ENCODE measurements at places on chromosomes 3 and 15. TPM values are rescaled to one million over a fixed set of nuclear protein-coding genes. Genes with fewer than 3 reads are reported as not detected.
A peak's percentile ranks its signal among the peaks of the same experiment; 100 is the strongest.

- DNase-seq, result no peak
These were observed 5.7 kb downstream of the FURIN start for GRCh38 chr15:90873998-90874605.

DNA sequence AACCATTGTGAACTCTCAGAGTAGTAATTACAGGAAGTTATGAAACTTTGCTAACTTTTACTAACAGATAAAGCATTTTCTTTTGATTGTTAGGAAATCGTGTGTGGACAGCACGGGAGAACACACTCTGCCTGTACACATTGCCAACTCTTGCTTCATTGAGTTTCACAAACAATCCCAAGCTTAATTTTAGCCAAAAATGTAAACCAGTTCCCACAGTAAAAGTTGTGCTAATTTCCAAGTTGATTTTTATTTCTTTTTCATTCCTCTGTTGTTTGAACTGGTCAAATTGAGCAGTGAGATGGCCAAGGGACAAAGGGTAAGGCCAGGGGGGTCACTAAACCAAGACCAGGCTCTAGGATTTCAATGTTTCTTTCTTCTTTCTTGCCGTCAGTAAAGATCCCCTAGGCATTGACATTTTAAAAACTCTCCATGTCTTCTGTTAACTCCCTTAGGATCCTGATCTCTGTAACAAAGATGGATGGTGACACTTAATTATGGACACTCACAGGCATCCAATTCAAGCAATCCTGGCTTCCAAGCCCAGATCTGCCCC, 414.9 kb downstream of the RBMS3 start:
- DNase-seq, result no peak

GRCh38 chr15:26314577-26314976, 451.4 kb upstream of the ATP10A start:
- DNase-seq, result no peak

- no peak for DNase-seq
These were observed 50.8 kb downstream of the RAB11A start for GRCh38 chr15:65920121-65920520.

- DNase-seq, result no peak
These were observed 2.4 kb upstream of the RPL29 start for GRCh38 chr3:51997935-51998596.

- peak; percentile 43 for DNase-seq
These were observed 718 bp downstream of the BNIP2 start for GRCh38 chr15:59688423-59688781.

The IQCF5 gene
- polyA plus RNA-seq, result not detected

DNA sequence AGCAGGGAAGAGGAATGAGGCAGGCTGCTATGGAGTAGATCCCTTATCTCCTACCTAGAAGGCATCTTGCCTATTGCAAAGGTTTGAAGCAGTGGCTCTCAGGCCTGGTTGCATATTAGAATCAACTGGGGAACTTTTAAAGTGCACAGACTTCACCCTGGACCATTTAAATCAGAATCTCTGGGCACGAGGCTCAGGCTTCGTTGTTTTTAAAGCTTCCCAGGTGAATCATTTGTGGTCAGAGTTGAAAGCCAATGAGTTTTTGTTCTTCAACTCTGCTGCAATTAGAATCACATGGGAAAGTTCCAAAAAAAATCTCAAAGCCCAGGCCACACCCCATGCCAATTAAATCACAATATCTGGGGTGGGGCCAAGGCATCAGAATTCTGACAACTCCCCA, 773.1 kb downstream of the AGBL1 start:
- DNase-seq, result no peak

The MEX3B gene
- 0.12 TPM for polyA plus RNA-seq

GRCh38 chr3:124483915-124484470, 246.3 kb upstream of the UMPS start:
- DNase-seq, result no peak

DNA sequence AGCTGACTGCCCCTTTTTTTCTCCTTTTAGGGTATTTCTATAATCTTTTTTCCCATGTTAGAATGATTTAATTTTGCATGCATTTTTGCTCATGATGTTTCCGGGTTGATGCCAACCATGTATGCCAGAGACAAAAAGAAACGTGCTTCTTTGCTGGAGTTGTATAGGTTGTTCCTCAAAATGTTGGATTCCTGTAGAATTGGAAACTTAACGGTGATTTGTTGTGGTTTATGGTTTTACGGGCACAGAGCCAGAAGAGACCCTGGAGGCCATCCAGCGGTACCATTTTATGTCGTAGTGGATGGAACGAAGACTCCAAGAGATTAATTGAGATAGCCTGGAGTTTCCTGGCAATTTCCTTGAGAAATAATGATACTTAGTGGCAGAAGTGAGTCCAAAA, 481.5 kb upstream of the RGMA start:
- no peak for DNase-seq

GRCh38 chr3:168095611-168096209, at the start of gene GOLIM4:
Gene GOLIM4 (minus strand): TSS chr3:168095924. CDS start chr3:168095285, 639 bp downstream.
- DNase-seq, result peak; percentile 42

GRCh38 chr15:101181349-101181748, 70.5 kb downstream of the CHSY1 start:
- DNase-seq, result no peak

DNA sequence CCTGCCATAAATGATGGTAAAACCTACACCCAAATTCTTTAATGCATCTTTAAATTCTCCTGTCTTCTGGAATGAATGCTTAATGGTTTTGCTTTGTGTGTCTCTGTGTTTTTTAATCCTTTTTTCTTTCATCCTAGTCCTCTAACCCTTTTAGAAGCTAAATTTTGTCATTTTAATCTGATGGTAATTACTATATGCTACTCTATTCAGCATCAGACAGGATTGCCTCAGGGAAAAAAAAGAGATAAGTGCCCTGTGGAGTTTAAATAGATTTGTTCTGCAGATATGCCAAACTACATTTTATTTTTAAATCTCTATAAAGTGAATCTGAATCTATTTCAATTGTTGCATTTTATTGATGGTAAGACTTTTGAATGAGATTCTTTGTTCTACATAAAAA, 966.8 kb downstream of the NSUN3 start:
- DNase-seq, result no peak

- DNase-seq, result no peak
These were observed 256.2 kb downstream of the NR1D2 start for GRCh38 chr3:24201301-24201700.

DNA sequence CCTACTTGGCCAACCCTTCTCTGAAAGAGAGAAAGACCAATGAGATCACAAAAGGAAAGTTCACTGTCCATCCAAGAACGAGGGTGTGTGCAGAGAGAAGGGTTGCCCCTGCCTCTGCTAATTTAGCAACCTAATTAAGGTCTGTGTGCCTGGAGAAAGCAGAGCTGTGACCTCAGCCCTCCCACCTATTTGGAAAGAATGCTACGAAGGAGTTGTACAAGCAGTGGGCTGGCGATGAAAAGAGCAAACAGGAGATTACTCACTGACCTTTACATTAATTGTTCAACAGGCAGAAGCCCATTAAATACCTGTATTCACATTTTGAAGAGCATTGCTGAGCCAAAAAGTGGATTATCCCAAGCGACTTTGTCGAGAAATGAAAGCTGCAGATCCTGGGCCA, 314.9 kb downstream of the NTRK3 start:
- no peak for DNase-seq

DNA sequence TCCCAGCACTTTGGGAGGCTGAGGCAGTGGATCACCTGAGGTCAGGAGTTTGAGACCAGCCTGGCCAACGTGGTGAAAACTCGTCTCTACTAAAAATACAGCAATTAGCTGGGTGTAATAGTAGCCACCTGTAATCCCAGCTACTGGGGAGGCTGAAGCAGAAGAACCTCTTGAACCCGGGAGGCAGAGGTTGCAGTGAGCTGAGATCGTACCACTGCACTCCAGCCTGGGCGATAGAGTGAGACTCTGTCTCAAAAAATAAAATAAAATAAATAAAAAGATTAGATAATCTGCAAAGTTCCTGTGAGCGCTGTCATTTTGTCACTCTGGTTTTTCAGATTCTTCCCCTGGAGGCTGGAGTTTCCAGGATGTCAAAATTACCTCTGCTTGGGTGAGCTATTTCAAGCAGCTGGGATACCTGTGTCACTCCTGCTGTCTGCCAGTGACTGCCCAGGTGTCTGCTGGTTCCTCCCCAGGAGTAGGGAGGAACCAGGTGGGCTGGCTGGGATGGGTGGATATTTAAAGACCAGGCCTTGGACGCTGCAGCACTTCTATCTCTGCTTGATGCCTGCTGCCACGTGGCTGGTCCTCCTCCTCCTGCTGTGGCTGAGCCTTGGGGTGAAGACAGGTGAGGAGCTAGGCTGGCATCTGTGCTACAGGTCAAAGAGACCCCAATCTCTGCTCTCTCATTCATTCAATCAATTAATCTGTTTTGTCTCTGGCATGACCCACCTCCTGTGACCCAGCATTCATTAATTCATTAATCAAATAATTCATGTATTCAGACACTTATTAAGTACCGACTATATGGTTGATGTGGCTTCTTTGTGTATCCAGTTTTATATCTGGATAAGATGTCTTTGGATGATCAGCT, 19.5 kb upstream of the MUC20 start:
- DNase-seq, result no peak

GRCh38 chr3:193991666-193992424, 144.1 kb upstream of the HES1 start:
- DNase-seq, result no peak

The KIF23 gene
- not detected for polyA plus RNA-seq

The GMNC gene
- polyA plus RNA-seq, result not detected

The CAMP gene
- polyA plus RNA-seq, result not detected

The PCBP4 gene
- polyA plus RNA-seq, result 10.8 TPM

DNA sequence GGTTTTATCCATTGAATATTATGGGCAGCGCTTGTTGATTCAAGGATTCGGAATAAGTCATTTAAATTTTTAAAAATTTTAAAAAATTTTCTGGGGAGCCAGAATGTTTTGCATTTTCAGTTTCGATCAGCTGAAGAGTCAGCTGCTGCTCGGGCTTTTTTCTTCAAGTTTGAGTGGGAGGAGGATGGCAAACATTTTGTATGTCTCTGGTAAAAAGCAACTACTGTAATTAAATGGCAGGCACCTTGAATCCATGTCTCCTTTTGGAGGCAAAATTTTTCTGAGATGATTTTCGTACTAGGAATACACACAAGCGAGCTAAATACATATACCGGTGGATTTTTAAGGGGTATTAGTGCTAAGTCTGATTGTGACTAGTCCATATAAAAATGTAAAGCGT, 612 bp downstream of the C3orf38 start:
- DNase-seq, result peak; percentile 51

DNA sequence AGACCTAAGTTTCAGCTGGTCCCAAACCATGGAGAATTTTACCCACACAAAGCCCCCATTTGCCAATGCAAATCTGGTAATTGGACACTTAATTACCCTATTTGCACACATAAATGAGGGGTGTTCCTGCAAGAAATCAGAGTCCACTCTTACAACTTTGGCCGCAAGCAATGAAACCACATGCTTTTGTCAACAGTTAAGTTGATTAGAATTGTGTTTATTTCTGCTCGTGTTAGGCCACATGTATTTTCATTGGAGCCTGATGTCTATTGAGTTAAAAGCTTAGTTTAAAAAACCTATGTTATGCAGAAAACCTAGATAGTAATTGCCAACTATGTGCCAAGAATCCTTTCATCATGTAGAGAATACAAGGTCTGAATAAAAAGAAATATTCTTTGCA, 153.8 kb upstream of the CMC1 start:
- DNase-seq, result no peak

DNA sequence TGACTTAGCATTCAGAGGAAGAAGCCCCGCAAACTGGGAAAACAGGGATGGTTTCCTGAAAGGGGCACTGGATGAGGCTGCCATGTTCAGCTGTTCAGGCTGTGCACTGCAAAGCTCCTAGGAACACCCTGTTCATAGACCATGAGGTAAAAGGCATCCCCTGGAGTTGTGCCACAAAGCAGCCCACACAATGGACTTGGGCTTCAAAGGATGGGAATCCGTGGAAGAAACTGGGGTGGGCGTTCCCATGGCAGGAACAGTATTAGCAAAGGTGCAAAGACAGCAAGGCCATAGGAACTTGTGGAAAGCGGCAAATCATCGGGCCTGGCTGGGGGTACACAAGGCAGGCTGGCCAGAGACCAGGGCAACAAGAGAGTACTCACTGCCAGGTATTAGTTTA, 8.9 kb downstream of the OXTR start:
- DNase-seq, result no peak

DNA sequence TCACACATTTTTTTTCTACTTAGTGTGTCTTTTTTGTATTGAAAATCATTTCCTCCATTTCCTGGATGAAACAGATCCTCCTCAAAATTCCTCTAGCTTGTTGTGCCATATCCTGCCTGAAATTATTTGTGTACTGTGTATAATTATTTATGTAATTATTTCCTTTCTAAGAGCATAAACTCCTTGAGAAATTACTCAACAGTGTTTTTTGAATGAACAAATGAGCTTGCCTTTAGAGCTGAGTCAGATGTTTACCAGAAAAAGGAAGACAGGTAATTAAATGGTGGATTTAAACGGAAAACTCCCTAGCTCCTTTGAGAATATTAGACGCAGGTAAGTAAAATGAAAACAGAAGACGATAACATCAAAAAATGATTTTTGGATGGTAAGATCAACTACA, 13.2 kb upstream of the SECISBP2L start:
- no peak for DNase-seq

DNA sequence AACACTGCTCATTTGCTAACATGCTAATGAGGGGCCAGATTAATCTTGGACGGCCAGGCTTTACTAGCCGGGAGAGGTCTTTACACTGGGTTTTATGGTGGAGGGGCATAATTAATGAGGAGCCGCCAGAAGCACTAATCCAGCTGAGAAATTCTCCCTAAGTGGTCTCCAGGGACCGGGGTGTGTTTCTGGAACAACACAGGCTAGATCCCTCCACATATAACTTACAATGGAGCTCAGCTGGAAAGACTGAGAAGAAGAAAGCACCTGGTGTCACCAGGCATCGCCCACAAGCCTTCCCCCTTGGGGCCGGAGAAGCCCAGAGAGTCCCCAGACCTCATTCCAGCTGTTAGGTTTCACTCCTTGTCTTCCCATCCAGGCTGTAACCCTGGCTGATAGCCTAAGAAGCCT, 127.5 kb downstream of the MEGF11 start:
- DNase-seq, result no peak
